ENCODE measurements at places on chromosomes 7 and 10. TPM values are rescaled to one million over a fixed set of nuclear protein-coding genes. Genes with fewer than 3 reads are reported as not detected.

DNA sequence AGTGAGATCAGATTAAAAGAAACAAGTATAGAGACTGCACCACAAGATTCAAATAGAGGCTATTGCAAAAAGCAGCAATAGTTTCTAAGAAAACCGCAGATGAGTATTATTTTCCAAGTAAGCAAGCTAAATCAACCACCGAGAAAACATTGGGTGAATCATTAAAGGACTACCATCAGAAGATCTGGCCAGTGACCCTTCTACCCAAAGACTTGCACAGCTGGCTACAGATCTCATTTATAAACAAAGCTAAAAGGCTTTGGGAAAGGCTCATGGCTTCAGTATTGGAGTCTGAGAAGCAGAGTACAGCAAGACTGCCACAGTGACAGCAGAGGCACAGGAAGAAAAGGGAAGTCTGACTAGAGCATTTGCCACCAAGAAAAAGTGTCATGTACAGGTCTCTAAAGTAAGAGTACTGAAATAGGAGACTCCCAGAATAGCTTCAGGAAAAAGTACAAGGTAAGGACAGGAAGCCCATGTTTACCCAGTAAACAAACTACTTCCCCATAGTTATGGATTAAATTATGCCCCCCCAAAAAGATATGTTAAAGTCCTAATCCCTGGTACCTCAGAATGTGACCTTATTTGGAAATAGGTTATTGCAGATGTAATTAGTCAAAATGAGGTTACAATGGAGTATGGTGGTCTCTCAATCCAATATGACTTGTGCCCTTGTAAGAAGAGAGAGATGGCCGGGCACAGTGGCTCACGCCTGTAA, 19.0 kb downstream of the STEAP1 start:
- no peak overlapping the region for H3K27ac ChIP-seq
- H3K4me3 ChIP-seq: no peak overlapping the region
- no peaks in the 10 kb centered on the region for H3K36me3 ChIP-seq
- H3K4me1 ChIP-seq: no peaks in the 10 kb centered on the region

DNA sequence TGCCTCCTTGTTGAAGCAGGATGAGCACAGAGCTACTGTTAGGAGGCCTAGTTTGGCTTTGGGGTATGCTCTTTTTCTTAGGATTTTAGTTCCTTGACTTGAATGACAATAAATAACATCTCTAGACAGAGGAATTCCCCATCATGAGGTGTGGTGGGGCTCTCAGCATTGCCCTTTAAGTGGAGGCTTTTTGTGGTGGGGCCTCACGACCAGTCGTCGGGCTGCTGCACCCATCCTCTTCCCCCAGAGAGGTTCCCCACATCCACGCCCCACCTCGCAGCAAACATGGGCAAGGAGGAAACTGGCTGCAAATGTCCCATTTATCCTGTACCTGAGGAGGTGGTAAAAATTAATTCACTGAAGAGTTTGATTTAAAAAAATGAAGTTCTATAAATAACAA, 36.1 kb upstream of the TARP start:
- no peak overlapping the region for H3K4me3 ChIP-seq
- DNase-seq: no peak
- no peaks in the 10 kb centered on the region for H3K36me3 ChIP-seq
- H3K27me3 ChIP-seq: no peaks in the 10 kb centered on the region
- peaks cover 2% of the 10 kb centered on the region for H3K4me1 ChIP-seq
- no peak overlapping the region for H3K27ac ChIP-seq

GRCh38 chr7:29556405-29557195, 7.0 kb upstream of the PRR15 start:
- DNase-seq: no peak
- no peak overlapping the region for H3K4me3 ChIP-seq
- peaks cover under 1% of the 10 kb centered on the region for H3K27me3 ChIP-seq
- H3K4me1 ChIP-seq: peaks cover 9% of the 10 kb centered on the region

GRCh38 chr7:16609842-16610450, 35.6 kb downstream of the ANKMY2 start:
- H3K36me3 ChIP-seq: no peaks in the 10 kb centered on the region
- H3K27me3 ChIP-seq: no peaks in the 10 kb centered on the region
- no peak for DNase-seq
- no peaks in the 10 kb centered on the region for H3K4me1 ChIP-seq
- no peak overlapping the region for H3K27ac ChIP-seq

- no peaks in the 10 kb centered on the region for H3K36me3 ChIP-seq
- no peak overlapping the region for H3K4me3 ChIP-seq
- H3K27me3 ChIP-seq: no peaks in the 10 kb centered on the region
These were observed 59.9 kb upstream of the AGBL3 start for GRCh38 chr7:134926396-134926795.

DNA sequence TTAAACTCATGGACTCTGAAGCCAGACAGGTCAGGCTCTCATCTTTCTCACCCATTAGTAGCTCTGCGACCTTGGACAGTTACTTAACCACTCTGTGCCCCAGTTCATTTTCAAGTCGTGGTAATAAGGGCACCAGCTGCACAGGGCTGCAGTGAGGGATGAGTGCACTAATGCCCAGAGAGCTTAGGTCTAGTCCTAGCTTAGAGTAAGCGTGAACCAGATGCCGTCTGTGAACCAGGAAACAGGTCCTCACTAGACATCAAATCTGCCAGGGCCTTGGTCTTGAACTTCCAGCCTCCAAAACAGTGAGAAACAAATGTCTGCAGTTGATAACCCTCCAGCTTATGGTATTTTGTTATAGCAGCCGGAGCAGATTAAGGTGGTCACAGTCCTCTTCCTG, 222.4 kb upstream of the PFKP start:
- H3K27ac ChIP-seq: no peak overlapping the region
- no peaks in the 10 kb centered on the region for H3K36me3 ChIP-seq
- H3K4me1 ChIP-seq: no peaks in the 10 kb centered on the region
- no peak overlapping the region for H3K4me3 ChIP-seq
- no peak for DNase-seq

GRCh38 chr7:43890468-43890867, 15.9 kb downstream of the URGCP start:
- H3K27ac ChIP-seq: no peak overlapping the region
- H3K4me3 ChIP-seq: no peak overlapping the region
- no peak for DNase-seq
- H3K36me3 ChIP-seq: no peaks in the 10 kb centered on the region
- no peaks in the 10 kb centered on the region for H3K27me3 ChIP-seq

DNA sequence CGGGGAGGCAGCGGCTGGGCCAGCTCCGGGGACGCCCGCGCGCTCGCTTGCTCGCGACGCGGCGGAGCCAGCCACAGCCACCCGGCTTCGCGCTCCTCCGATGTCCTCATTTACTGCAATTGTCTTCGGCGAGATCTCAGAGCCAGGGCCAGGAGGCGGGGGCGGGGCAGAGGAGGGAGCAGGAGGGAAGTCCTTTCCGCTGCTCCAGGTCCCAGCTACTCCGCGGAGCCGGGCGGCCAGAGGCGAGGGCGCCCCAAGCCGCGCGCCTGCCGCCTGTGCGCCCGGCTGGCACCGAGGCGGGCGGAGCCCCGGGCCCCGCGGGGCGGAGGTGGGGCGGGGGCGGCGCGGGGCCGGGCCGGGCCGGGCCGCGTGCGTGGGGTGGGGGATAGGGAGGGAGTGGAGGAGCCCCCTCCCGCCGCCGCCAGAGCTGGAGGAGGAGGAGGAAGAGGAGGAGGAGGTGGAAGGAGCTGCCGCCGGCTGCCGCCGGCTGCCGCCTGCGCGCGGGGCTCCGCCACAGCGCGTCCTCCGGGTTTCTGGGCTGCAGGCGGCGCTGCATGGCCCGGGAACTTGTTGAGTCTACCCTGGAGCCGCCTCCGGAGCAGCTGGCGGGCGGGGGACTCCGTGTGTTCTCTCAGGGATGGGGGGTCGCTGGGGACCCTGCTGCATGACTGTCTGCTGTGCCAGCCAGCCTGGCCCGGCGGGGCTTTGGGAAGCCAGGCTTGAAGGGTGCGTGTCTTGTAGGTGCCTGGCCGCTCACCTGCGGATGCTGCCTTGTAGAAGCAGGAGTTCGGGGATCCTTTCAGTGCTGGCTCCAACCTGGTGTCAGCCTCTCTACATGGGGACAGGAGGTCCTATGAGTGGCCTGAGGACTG, at the start of gene INSYN2A:
TSS of gene INSYN2A (minus strand) at position 310 of the 872 bp plus-strand sequence. CDS start 20,196 bp downstream, outside the sequence.
- DNase-seq: peak; percentile 76
- peaks cover 7% of the 10 kb centered on the region for H3K4me1 ChIP-seq
- no peaks in the 10 kb centered on the region for H3K36me3 ChIP-seq
- H3K27ac ChIP-seq: no peak within 1 kb of the TSS
- peak within 1 kb of the TSS; percentile 44 for H3K4me3 ChIP-seq

The FGF8 gene
- 3.9 TPM for total RNA-seq

The AZGP1 gene
- 0.52 TPM for total RNA-seq

The CFAP46 gene
- 4.8 TPM for total RNA-seq

The CYREN gene
- total RNA-seq: 46.2 TPM

The GJD4 gene
- total RNA-seq: not detected

The MSMB gene
- not detected for total RNA-seq
